Upper lobe of right lung (tissue), 1 donor: ENCODE measurements at places on chromosomes 5 and 9.

DNA sequence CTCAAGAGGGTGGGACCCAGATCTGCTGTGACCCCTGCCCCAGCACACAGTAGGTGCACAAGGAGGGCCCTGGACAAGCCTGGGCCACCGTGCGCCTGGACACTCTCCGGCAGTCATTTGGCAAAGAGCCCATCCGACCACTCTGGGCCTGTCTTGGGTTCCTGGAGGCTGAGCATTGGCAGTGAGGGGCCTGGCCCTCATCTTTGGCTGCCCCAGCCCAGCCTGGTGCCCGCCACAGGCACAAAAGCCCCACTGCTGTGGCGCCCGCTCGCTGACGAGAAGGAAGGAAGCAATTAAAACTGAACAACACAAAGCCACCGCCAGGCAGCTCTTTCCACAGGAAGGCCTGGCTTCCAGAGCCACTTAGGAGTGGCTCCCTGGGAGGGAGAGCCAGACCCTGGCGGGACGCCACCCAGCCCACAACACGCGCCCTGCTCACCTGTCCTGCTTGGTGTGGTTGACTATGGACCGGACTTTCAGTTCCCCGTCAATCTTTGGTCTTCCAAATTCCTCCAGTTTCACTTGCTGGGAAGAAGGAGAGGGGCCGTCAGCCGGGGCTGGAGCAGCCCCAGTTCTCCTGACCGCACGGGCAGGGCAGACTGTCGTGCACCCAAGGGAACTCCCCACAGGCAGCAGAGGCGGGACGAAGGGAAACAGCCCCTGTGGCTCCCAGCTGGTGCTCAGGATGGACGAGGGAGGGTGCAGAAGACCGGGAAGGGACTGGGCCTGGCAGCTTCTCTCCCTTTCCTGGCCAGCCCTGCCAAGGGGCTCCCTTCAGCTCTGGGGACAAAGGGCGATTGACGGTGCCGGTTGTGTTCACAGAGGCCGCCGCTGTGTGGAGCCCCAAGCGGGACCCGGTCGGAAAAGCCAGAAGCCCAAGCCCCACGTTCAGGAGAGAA, 50.9 kb upstream of the SARDH start:
- H3K4me3 ChIP-seq, result no peak overlapping the region
- H3K27ac ChIP-seq, result peak overlapping the region; percentile 6
- peaks cover 22% of the 10 kb centered on the region for H3K36me3 ChIP-seq
- H3K27me3 ChIP-seq, result no peaks in the 10 kb centered on the region
- H3K4me1 ChIP-seq, result peaks cover 24% of the 10 kb centered on the region

- peak overlapping the region; percentile 96 for H3K27ac ChIP-seq
- peaks cover 21% of the 10 kb centered on the region for H3K4me1 ChIP-seq
- H3K4me3 ChIP-seq, result peak overlapping the region; percentile 72
- H3K36me3 ChIP-seq, result no peaks in the 10 kb centered on the region
These were observed 1.1 kb upstream of the BRD3 start for GRCh38 chr9:134068744-134069479.

GRCh38 chr5:93599399-93600120, 16.5 kb downstream of the NR2F1 start:
- DNase-seq, result no peak
- H3K4me3 ChIP-seq, result peak overlapping the region; percentile 42
- H3K27ac ChIP-seq, result peak overlapping the region; percentile 76

DNA sequence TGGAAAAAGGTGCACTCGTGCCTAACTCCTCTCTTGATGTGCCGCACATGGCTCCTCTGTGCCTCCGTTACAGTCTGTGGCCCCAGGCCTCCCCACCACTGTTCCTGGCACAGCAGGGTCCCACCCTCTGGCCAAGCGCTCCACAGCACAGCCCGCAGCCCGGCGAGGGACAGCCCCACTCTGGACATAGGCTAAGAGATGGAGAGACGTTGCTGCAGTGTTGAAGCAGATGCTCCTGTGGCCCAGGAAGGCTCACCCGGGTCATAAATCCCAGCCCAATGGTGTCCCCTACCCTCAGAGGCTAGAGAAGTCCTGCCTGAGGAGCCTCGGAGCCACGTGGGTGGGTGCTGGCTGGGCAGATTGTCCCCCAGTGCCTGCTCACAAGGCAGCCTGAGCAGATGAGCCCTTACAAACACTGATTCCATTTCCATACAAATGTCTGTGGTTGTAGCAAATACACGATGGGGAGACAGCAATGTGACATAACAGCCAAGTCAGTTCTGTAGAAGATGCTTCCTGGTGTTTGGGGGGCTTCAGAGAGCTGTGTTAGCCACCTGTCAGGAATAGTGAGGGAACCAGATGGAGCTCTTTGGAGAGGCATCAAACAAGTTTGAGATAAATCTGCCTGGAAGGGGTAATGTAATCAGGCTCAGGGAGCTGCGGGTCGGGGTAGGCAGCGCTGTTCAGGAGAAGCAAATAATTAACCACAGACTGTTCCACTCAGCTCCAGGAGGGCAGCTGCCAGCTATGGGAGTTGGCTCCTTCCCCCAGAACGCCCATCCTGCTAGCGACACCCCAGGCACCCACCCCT, 41.7 kb downstream of the C5orf15 start:
- H3K36me3 ChIP-seq, result no peaks in the 10 kb centered on the region
- no peaks in the 10 kb centered on the region for H3K4me1 ChIP-seq
- H3K27me3 ChIP-seq, result no peaks in the 10 kb centered on the region
- no peak for DNase-seq

DNA sequence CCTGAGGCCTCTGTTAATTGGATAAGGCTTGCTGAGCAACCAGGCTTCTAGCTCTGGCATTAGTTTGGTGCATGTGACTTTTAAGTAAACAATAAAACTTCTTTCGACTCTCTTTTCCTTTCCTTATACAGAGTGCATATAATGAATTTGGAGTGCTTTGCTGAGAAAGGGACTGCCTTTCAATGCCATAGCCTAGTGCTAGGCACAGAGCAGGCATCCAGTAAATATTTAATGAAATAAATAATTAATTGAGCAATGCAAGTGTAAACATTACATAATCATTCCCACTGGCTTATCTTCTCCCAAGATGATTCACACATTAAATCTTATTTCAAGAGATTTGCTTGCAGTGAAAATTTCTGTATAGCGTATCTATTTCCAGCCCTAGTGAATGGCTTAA, 74.1 kb downstream of the NMUR2 start:
- H3K4me3 ChIP-seq, result no peak overlapping the region
- H3K36me3 ChIP-seq, result no peaks in the 10 kb centered on the region
- no peak overlapping the region for H3K27ac ChIP-seq
- H3K27me3 ChIP-seq, result no peaks in the 10 kb centered on the region
- H3K4me1 ChIP-seq, result no peaks in the 10 kb centered on the region

GRCh38 chr5:24351285-24351684, 293.5 kb downstream of the CDH10 start:
- H3K4me1 ChIP-seq, result no peaks in the 10 kb centered on the region
- no peaks in the 10 kb centered on the region for H3K27me3 ChIP-seq
- no peak overlapping the region for H3K4me3 ChIP-seq
- H3K27ac ChIP-seq, result no peak overlapping the region
- DNase-seq, result no peak
- no peaks in the 10 kb centered on the region for H3K36me3 ChIP-seq

- H3K36me3 ChIP-seq, result no peaks in the 10 kb centered on the region
- H3K4me1 ChIP-seq, result no peaks in the 10 kb centered on the region
- no peak for DNase-seq
- no peak overlapping the region for H3K4me3 ChIP-seq
- no peak overlapping the region for H3K27ac ChIP-seq
These were observed 132.4 kb downstream of the ADAMTS2 start for GRCh38 chr5:179212870-179213269.

- H3K27me3 ChIP-seq, result no peaks in the 10 kb centered on the region
- H3K4me3 ChIP-seq, result no peak overlapping the region
- H3K27ac ChIP-seq, result no peak overlapping the region
- DNase-seq, result no peak
These were observed 64.5 kb upstream of the GCNT4 start for GRCh38 chr5:75116856-75117255.

- H3K4me3 ChIP-seq, result no peak overlapping the region
- no peak overlapping the region for H3K27ac ChIP-seq
- DNase-seq, result peak; percentile 54
- H3K4me1 ChIP-seq, result no peaks in the 10 kb centered on the region
- no peaks in the 10 kb centered on the region for H3K36me3 ChIP-seq
- H3K27me3 ChIP-seq, result no peaks in the 10 kb centered on the region
These were observed 17.7 kb downstream of the ZDHHC11B start for GRCh38 chr5:766666-767431.

- H3K4me1 ChIP-seq, result peaks cover 6% of the 10 kb centered on the region
- no peak overlapping the region for H3K4me3 ChIP-seq
- DNase-seq, result no peak
- H3K36me3 ChIP-seq, result no peaks in the 10 kb centered on the region
These were observed 14.7 kb downstream of the FBP1 start for GRCh38 chr9:94624629-94625028.

DNA sequence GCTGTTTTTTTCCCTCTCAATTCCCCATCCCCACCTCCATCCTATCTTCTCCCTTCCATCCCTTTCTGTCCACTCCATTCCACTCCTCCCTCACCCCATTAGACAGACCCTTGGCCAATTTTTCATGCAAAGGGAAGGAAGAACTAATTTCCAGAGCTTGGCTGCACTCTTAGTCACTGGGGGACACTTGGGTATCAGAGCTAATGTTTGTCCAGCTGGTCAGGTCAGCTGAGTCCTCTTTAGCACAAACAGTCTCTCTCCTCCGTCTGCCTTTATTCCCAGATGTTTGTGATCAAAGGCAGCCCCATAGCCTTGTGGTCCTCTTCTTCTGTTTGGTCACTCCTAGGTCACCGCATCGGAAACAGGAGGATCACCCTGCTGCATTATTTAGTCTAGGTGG, 148.5 kb downstream of the NMUR2 start:
- H3K4me1 ChIP-seq, result no peaks in the 10 kb centered on the region
- no peaks in the 10 kb centered on the region for H3K36me3 ChIP-seq
- no peak for DNase-seq
- no peak overlapping the region for H3K27ac ChIP-seq
- no peak overlapping the region for H3K4me3 ChIP-seq

- no peak for DNase-seq
- H3K36me3 ChIP-seq, result peaks cover 16% of the 10 kb centered on the region
- H3K4me3 ChIP-seq, result no peak overlapping the region
- H3K27me3 ChIP-seq, result no peaks in the 10 kb centered on the region
These were observed 18.9 kb downstream of the ZNF169 start for GRCh38 chr9:94277885-94278536.

DNA sequence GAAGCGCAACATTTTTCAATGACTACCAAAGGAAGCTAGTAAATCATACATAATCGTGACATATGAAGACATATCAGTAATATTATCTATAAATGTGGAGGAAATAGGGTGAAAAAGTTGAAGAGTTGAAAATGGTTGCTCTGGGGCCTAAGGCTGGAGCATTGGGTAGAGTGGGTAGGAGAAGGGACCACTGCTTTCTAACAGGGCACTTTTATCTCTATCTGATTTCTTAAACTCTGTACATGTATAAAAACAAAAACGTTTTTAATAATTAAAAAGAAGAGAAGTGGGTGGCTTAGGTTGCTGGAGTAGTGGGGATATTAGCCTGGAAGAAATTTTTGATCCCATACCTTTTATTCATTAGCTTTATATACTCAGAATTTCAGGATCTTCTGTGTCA, 44.2 kb upstream of the ITGA1 start:
- H3K36me3 ChIP-seq, result no peaks in the 10 kb centered on the region
- peaks cover 14% of the 10 kb centered on the region for H3K4me1 ChIP-seq
- H3K4me3 ChIP-seq, result no peak overlapping the region

GRCh38 chr9:130487500-130487899, 42.7 kb downstream of the ASS1 start:
- DNase-seq, result no peak
- H3K27me3 ChIP-seq, result no peaks in the 10 kb centered on the region
- H3K36me3 ChIP-seq, result peaks cover 13% of the 10 kb centered on the region
- no peak overlapping the region for H3K27ac ChIP-seq
- H3K4me1 ChIP-seq, result no peaks in the 10 kb centered on the region
- no peak overlapping the region for H3K4me3 ChIP-seq

GRCh38 chr9:87867391-87867790, 15.3 kb upstream of the SPATA31E1 start:
- no peak overlapping the region for H3K4me3 ChIP-seq
- H3K27ac ChIP-seq, result no peak overlapping the region
- H3K36me3 ChIP-seq, result no peaks in the 10 kb centered on the region
- no peaks in the 10 kb centered on the region for H3K4me1 ChIP-seq

DNA sequence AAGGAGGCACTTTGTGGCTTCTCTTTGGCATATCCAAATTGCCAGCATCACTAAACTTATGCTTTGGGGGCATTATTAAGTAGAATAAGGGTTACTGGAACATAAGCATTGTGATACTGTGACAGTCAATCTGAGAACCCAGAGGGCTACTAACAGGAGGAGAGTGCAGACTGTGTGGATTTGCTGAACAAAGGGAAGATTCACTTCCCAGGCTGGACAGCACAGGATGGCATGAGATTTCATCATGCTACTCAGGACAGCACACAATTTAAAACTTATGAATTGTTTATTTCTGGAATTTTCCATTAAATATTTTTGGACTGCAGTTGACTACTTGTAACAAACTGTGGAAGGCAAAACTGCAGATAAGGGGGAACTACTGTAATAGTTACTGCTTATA, 212.5 kb downstream of the TMC1 start:
- no peaks in the 10 kb centered on the region for H3K27me3 ChIP-seq
- H3K36me3 ChIP-seq, result no peaks in the 10 kb centered on the region
- H3K27ac ChIP-seq, result no peak overlapping the region
- no peak overlapping the region for H3K4me3 ChIP-seq

DNA sequence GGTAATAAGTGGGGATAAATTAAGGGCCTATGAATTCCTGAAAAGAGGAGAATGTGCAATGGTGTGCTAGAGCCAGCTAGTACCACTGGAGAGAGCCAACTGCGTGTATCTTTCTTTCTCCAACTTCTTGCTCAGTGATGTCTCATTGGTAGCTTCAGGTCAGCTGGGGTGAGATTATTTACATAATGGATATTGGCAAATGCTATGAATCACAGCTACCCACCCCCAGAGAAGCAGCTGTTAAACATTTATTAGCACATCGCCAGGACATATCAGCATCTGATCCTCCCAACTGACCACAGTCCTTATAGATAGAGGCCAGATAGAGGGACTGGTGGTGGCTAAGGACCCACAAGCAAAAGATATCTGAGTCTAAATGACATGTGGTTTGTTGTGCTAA, 421.3 kb downstream of the ACTL7B start:
- H3K36me3 ChIP-seq, result no peaks in the 10 kb centered on the region
- DNase-seq, result no peak
- H3K27ac ChIP-seq, result no peak overlapping the region
- no peaks in the 10 kb centered on the region for H3K4me1 ChIP-seq
- H3K27me3 ChIP-seq, result no peaks in the 10 kb centered on the region

GRCh38 chr5:32989815-32990214, 278.7 kb downstream of the NPR3 start:
- H3K4me3 ChIP-seq, result no peak overlapping the region
- H3K4me1 ChIP-seq, result no peaks in the 10 kb centered on the region
- H3K27ac ChIP-seq, result no peak overlapping the region
- H3K36me3 ChIP-seq, result no peaks in the 10 kb centered on the region

DNA sequence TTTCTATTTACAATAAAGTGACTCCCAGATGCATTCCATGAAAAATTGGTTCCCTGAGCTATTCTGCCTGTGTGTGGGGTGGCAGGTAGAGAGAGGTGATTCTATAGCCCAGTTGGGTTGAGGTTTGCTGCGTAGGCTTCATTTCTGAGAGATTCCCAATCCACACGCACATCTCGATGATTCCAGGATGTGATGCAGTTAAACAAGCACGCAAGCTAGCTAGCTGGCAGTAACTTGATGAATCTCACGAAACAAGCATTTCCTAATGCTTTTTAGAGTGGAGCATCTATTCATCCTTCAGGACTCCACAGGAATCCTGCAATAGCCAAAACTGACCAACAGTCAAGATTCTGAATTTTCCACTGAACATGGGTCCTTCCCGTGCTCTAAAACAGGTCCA, 43.8 kb upstream of the CER1 start:
- H3K4me1 ChIP-seq, result no peaks in the 10 kb centered on the region
- no peaks in the 10 kb centered on the region for H3K27me3 ChIP-seq
- DNase-seq, result no peak
- no peaks in the 10 kb centered on the region for H3K36me3 ChIP-seq
